ENCODE measurements at places on chromosomes 1 and 21.

GRCh38 chr1:45554198-45554597 is 3.6 kb downstream of the AKR1A1 start:
- no peak for DNase-seq

DNA sequence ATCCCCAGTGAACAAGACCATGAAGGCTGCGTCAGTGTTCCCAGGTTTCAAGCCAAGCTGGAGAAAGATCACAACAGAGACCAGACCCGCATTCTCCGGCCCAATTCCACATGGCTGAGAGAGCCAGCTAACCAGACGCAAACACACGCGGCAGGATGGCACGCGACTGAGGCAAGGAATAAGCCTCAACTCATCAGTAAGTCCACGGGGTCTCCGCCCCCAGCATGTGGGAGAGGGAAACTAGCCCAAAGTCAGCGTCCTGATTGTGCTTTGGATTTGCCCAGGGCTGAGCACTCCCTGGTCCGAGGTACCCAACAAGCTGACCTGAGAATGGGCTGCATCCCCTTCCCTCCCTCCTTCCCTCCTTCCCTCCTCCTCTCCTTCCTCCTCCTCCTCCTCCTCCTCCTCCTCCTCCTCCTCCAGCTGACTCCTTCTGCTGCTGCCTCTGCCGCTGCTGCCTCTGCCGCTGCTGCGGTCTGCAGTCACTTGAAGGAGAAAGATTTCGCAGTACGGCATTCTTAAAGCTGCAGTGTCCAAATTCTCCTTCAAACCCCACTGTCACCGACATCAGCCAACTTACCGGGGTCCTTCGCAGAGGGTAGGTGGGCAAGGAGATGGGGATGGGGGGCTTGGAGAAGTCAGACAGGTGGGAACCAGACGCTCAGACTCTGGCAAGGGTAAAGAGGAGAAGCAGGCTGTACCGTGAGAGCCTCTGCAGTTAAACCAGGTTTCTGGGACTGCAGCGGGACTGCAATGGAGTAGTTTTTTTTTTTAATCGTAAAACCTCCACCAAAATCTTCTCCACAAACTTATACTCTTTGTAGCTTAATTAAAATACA is 33.0 kb upstream of the H6PD start:
- no peak for DNase-seq

DNA sequence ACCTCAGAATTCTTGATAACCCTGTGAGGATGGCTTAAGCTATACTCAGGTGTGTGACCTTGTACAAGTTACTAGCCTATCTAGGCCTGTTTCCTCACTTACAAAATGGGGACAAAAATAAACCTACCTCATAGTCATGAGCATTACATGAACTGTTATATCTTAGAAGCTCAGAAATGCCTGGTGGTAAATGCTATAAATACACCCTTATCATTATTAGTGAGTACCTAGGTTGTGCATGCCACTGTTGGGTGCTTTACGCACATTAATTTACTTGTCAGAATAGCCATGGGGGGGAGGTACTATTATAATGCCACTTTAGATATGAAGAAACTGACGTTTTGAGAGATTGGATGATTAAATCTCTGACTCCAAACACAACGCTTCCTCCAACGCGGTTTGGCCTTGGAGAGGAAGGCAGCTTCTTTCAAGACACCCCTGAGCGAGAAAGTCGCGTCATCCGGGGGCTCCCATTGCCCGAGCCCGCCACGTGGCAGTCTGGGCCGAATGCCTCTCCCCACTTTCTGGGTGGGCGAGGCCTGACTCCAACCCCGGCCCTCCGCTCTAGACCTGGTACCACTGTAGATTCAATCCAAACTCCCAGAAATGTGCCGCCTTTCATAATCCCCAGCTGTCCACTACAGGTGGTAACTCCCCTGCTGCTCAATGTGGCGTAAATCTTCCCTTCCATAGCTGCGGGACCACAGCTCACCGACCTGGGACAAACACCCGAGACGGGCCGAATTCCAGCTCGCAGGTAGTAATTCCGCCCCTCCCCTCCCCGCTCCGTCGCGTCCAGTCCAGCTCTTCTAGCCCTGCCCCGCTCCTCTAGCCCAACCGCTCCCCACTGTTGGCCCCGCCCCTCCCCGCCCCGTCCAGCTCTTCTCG is 771 bp upstream of the RAD54L start:
- peak; percentile 82 for DNase-seq

GRCh38 chr1:1260843-1261560 is 12.7 kb downstream of the UBE2J2 start:
- no peak for DNase-seq

GRCh38 chr1:109240158-109241152 is 8.9 kb upstream of the CELSR2 start:
- peak; percentile 43 for DNase-seq

- no peak for DNase-seq
Observed at GRCh38 chr1:243261390-243261789, 5.5 kb downstream of the SDCCAG8 start.

- no peak for DNase-seq
Observed at GRCh38 chr1:59040486-59040885, 256.4 kb upstream of the FGGY start.

- no peak for DNase-seq
Observed at GRCh38 chr1:94734963-94735901, 84.9 kb upstream of the SLC44A3 start.

DNA sequence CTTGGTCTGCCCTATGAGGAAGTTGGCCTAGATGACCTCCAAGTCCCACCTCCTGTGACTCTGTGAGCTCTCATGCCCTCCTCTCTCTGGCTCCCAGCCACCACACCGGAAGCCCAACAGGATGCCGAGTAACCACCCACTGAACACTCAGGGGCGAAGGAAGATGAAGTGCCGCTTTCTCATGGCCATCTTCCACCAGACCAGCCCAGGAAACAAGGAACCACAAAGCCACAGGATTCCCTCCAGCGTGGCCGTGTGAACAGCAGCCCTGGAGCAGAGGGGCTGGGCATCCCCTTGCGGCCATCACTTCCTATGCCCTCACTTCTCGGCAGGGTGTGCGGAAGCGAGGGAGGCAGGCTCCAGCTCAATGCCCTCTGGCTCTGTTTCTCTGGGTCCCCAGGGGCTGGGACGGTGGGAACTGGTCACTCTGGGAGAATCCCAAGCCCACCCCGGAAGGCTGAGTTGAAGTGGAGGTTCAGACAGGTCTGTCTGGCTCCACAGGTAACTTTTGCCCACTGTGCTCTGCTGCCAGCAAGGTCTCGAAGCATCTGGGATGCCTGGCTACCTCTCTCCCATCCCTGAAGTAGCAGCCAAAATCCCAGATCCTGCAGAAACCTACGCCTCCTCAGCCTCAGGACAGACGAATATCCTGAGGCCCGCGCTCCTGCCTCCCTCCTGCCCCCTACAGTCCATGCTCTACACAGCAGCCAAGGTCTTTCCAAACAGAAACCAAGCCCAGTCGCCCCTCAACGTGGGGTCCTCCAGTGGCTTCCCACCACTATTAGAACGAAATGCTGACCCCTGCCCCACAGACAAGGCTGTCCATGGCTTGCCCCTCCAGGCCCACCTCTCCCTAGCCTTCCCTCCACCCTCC is 44.2 kb upstream of the ECE1 start:
- DNase-seq: peak; percentile 89

GRCh38 chr1:68600049-68600661 is 103.3 kb upstream of the DEPDC1 start:
- DNase-seq: no peak

DNA sequence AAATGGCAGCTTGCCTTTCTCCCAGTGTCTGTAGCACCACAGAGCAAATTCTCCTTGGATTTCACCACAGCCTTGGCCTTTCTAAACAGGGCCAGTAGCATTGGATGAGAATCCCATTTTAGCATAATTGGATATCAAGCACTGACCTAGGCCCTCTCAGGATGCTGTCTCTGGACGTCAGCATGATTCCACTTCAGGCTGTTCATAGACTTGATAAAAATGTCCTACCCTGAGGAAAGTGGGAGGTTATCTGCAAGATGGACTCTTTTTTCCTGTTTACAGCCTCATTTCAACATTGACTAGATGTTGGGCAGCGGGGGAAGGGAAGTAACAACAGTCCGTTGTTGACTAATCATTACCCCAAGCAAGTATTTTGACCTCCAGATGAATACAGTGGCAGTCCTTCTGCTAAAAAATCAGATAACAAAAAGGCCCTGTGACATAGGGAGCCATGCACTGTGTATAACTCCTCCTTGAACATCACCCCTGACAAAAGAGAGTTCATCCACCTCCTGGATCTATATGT is 5.2 kb downstream of the NPL start:
- no peak for DNase-seq

GRCh38 chr1:224456637-224456953 is 22.0 kb upstream of the WDR26 start:
- no peak for DNase-seq

GRCh38 chr1:65065524-65066418 is 82.2 kb upstream of the AK4 start:
- DNase-seq: no peak

DNA sequence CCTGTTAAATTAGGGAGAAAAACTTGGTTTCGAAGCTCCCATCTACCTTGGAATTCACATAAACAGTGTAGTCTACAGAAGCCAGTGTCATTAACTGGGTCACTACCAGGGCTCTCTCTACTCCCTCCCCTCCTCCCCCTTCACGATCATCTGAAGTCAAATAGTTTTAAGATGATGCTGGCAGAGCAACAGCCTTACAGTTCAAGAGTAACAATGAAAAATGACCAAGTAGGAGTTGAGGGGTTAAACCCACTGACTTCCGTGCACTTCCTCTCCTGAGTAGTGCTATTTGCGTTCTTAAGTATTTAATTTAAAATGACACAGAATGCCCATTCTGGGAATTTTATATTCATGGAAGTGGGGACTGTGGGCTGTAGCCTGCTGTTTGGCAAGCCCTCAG is 236.9 kb downstream of the SIPA1L2 start:
- DNase-seq: no peak

GRCh38 chr1:51570063-51570710 is 46.7 kb upstream of the OSBPL9 start:
- no peak for DNase-seq

DNA sequence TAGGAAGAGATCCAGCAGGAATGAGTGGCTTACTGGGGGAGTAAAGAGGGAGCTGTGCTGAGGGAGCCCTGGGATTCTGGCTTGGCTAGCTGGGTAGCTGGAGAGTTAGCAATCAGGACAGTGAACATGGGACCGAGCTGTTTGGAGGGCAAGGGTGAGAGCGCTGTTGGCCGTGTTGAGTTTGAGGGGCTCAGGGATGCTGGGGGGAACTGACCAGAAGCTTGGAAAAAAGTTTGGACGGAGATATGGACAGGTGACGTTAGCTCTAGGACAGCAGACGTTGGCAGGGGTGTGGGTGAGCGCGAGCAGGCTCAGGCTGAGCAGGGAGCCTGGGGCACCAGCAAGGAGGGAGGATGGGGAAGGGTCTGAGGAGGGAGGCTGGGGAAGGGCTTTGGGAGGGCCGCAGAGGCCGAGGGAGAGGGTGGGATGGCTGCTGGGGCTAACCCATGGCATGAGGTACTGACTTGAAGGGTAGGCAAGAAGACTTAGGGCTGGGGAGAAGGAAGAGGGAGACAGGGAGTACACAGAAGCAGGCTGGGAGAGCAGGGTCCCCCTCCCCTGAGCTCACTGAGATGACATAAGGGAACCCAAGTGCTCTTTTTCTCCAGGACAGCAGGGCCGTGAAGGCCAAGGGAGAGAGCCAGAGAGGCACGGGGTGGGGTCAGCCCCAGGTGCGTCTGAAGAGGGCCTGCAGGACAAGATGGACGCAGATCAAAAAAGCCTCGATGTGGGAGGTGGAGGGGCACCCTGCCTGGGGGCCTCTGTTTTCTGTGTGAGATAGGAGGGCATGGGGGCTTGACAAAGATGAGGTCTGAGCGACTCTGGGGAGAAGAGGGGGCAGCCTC is 8.2 kb downstream of the SH2D2A start:
- DNase-seq: no peak

DNA sequence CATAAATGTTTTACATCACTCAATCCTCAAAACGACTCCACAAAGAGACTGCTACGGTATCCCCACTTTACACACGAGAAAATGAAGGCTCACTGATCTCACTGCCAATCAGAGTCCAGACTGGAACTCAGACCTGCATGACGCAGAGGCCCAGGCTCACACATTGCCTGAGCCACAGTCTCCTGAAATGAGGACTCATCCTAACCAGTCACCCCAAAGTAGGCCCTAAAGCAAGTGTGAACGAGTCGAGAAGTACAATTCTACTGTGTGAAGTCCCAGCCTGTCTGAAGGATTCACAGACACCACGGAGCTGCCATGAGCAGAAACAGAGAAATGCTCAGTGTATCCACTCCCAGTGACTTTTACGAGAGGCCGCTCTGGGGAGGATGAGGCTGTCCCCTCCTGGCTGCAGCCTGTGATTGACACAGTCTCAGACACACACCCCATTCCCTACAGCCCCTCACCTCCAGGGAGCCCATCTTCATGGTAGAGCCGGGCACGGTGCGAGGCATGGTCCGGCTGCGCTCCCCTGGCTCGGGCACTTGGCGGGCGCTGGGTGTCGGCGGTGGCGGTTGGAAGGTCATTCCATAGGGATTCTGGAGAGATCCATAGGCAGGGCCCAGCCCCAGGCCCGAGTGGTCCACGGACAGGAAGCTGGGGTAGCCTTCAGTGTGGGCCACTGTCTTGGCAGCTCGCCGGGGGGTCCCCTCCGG is 26.7 kb upstream of the COL16A1 start:
- no peak for DNase-seq

DNA sequence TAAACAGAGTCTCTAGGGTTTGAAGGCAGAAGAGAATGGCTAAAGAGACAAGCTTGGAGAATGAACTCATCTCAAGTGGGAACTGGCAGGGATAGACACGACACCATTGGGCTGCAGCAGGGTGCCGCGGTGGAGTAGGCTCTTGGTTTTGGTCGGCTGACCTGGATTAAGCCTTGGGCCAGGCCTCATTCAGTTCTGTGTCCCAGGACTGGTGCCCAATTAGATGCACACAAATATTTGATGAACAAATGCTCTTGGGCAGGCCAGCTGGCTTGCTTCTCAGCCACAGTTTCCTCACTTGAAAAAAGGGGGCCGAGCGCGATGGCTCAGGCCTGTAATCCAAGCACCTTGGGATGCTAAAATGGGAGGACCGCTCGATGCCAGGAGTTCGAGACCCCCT is 53.4 kb upstream of the CITED4 start:
- DNase-seq: no peak

Data from activated CD4-positive, alpha-beta memory T cell treated with anti-CD3 and anti-CD28 coated beads for 36 hours (primary cell).